Thoracic aorta (tissue), 2 donors: ENCODE measurements at places on chromosomes 13 and 19. TPM values are rescaled to one million over a fixed set of nuclear protein-coding genes. Genes with fewer than 3 reads are reported as not detected.
A peak's percentile ranks its signal among the peaks of the same experiment; 100 is the strongest.

GRCh38 chr13:80462567-80462966 lies 121.6 kb upstream of the SPRY2 start:
- DNase-seq, result no peak

DNA sequence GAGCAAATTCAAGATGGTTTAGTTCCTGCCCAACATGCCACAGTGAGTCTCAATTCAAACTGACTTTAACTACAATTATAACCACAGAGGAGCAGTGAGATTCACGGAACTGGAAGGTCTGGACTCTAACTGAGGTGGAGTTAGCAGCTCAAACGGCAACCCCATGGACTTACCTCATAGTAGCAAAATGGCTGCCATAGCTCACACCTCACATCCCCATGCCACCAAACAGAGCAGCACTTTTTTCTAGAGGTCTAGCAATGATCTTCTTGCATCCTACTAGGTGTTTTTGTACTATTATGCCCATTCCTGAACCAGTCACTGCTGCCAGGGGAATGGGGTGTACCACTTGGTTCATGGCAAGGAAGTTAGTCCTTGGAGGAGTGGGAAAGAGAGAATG lies 87.7 kb downstream of the ZNF536 start:
- DNase-seq, result no peak

DNA sequence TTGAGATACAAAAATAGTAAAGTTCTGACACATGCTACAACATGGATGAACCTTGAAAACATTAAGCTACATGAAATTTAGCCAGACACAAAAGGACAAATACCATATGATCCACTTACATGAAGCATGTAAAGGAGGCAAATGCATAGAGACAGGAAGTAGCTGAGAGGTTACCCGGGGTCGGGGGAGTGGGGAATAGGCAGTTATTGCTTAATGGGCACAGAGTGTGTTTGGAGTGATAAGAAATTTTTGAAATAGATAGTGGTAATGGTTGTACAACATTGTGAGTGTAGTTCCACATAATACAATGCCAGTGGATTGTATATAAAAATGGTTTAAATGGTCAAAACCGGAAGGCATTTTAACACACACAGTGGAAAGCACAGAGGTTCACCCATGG lies 4.3 kb downstream of the N4BP2L1 start:
- DNase-seq, result no peak

- DNase-seq, result no peak
Observed at GRCh38 chr13:35349673-35350278, 126.7 kb downstream of the MAB21L1 start.

GRCh38 chr19:42287017-42287826 lies 14.7 kb upstream of the PRR19 start:
- DNase-seq, result no peak

GRCh38 chr19:55166530-55167268 lies at the start of gene DNAAF3:
Gene DNAAF3, minus strand, starts transcription at chr19:55166613. Its CDS starts 200 bp downstream, at chr19:55166413.
- peak; percentile 42 for DNase-seq

DNA sequence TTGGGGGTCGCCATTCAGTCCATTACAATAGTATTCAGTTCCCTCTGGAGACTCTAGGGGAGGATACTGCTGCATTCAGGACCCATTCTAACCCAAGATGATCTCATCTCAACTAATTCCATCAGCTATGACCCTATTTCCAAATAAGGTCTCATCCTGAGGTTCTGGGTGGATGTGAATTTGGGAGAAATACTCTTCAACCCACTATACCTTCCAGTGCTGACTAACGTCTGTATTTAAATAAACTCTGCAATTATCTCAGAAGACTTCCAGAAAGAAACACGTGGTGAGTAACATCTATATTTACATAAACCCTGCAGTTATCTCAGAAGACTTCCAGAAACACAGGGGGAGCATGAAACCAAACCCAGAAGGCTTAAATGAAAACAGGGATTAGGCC lies 1300.7 kb downstream of the PCDH9 start:
- no peak for DNase-seq

DNA sequence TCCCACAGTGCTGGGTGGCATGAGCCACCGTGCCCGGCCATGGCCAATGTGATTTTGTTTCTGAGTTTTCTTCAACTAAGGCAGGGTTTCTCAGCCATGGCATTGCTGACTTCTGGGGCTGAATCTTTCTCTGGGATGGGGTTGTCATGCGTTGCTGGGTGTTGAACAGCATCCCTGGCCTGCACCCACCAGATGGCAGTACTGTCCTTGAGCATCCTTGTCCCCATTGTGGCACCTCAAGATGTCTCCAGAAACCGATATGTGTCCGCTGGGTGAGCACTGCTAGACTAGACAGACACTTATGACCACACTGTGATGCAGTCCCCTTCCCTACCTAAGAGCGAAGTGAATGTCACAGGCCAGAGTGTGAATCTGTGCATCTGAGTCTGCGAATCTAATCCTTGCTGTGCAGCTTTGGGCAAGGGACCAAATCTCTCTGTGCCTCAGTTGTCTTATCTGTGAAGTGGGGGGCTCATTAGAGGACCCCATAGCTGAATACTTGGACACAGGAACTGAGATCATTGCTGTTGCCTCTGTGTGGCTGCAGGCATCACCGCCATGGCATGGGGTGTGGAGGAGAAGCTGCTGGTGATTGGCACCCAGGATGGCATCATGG lies 50.3 kb upstream of the SIN3B start:
- no peak for DNase-seq

GRCh38 chr19:51075998-51076397 lies 6.7 kb downstream of the KLK14 start:
- DNase-seq, result no peak

DNA sequence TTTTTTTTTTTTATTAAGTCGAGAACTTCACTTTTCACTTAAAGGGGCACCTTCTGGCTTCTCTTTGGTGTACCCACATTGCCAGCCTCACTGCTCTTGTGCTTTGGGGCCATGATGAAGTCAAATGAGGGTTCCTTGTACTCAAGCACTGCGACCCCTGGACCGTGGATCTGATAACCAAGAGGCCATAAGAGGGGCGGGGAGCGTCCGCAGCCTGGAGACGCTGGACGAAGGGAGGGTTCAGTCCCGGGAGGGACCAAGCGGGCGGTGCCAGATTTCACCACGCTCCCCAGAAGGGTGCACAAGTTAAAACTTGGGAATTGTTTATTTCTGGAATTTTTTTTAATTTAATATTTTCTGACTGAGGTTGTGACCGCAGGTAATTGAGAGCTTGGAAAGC lies 53.3 kb upstream of the SOX1 start:
- no peak for DNase-seq

GRCh38 chr19:52535771-52536447 lies 8.4 kb downstream of the ZNF808 start:
- DNase-seq, result peak; percentile 76

DNA sequence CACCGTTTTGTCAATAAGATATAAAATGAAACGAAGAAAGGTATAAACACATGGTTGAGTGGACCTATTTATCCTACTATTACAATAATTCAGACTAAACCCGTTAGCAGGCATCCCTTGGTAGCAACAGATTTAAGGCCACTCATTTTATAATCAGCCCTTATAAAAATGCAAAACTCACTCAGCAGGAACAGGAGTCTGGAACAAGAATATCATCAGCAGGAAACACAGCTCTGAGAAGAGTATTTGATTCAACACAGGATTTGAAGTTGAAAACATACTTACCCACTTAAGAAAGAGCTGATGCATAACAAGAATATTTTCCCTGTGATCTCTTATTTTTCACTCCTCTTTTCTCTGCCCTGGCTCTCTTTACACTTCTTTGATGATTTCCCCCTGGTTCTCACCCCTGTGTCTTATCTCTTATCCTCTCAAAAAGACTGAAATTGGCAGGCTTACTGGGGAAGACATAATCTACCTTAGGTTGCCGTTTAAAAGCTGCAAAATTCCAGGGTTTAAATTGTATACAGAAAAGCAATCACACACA lies 1722.7 kb downstream of the SLITRK5 start:
- no peak for DNase-seq

Gene HOMER3
- 40.6 TPM for total RNA-seq

- DNase-seq, result no peak
Observed at GRCh38 chr13:32951580-32951979, 64.6 kb upstream of the KL start.

Gene GNA15
- total RNA-seq, result 13.0 TPM

GRCh38 chr19:21680671-21681070 lies 86.7 kb downstream of the ZNF100 start:
- no peak for DNase-seq

Gene NLRP5
- not detected for total RNA-seq

DNA sequence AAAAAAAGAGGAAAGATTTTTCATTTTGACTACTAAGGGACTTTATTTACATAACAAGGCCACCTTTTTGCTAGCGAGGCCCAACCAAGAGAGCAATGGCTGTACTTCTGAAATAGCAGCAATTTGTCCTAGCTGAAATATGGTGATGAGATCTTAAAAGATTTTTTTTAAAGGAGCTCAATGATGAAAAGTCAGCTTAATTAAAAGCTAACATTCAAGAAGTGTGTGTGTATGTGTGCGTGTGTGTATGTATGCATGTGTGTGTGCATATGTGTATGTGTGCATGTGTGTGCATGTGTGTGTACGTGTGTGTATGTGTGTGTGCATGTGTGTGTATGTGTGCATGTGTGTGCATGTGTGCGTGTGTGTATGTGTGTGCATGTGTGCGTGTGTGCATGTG lies 24.6 kb upstream of the TM9SF2 start:
- DNase-seq, result no peak

Gene ZNF132
- 10.2 TPM for total RNA-seq

- DNase-seq, result no peak
Observed at GRCh38 chr13:20188667-20189553, 3.8 kb downstream of the GJB2 start.

- no peak for DNase-seq
Observed at GRCh38 chr13:45951724-45952123, 100.2 kb upstream of the SIAH3 start.

Gene UBE2L5
- 1.1 TPM for total RNA-seq

GRCh38 chr13:48678316-48678715 lies 24.6 kb downstream of the CYSLTR2 start:
- DNase-seq, result no peak

DNA sequence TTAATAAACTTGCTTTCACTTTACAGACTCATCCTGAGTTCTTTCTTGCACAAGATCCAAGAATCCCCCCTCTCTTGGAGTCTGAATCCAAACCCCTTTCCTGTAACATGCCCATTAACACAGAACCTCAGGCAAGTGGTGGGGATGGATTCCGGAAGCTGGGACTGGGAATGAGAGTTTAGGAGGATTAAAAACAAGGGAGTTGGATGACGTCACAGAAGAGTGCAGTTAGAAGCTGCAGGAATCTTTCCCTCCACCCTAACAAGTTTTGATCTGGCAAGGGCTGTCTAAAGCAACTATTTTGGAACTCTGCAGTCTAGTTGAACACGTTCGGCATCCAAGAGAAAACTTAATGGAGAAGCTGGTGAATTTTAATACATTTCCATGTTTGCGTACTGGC lies 48.2 kb upstream of the PEPD start:
- no peak for DNase-seq

DNA sequence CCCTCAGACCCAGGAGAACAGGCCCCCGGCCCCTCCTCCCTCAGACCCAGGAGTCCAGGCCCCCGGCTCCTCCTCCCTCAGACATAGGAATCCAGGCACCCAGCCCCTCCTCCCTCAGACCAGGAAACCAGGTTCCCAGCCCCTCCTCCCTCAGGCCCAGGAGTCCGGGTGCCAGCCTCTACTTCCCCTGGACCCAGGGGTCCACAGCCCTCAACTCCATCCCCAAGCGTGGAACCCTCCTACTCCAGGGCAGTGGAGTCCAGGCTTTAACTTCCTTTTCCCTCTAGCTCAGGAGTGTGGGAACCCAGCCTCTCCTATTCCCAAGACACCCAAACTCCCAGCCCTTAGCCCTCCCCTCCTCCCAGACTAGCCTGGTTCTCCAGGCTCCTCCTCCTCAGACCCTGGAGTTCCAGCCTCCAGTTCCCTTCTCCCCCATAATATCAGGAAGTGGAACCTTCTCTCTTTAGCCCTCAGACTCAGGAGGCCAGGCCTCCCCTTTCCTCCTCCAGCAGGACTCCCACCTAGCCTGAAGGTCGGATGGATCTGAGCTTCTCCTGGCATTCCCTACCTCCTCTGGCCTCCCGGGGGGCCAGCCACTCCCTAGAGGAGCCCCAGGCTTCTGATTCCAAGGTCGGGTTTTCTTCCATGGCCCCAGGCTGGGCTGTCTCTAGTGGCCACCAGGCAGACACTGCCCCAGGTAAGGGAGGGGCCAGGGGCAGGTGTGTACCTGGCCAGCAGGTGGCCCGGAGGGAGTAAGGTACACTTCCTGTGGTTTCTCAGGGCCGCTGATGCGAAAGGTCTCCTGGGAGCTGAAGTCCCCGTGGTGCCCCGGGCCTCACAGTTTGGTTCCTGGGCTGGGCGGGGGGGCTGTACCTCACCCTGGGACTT lies at the start of gene TMC4:
Gene TMC4, minus strand, starts transcription at position 690 of the 888 bp plus-strand sequence. Its CDS starts 43 bp downstream, at position 647.
- no peak for DNase-seq

DNA sequence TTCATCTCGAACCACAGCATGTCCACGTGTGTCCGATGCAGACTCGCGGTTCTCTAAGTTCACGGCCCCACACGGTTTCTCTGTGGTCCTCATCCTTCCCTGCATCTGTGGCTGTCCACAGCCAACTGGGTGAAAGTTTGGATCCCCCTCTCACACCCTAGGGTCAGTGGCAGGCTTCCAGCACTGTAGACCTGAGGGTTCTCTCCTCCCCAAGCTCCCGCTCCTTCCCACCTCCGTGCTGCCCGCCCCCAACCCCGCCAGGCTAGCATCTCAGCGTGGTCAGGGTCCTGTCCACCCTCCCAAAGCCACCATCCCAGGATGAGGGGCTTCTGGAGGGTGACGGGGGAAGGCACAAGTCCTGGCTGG lies 3.0 kb downstream of the ANGPTL4 start:
- no peak for DNase-seq

Gene ELSPBP1
- not detected for total RNA-seq

- DNase-seq, result no peak
Observed at GRCh38 chr19:18861917-18862316, 30.2 kb downstream of the UPF1 start.

DNA sequence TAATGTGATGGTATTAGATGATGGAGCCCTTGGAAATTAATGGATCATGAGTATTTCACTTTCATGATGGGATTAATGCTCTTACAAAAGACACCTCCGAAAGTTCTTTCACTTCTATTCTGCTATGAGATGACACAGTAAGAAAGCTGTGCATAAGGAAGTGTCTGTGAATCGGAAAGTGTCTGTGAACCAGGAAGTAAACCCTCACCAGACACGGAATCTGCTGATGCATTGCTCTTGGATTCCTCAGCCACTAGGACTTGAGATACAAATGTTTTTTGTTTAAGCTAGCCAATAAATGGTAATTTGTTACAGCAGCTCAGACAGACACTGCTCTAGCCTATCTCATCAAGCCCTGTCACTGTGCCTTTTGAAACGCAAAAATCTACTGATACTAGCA lies 440.4 kb upstream of the PRR20A start:
- no peak for DNase-seq
